ENCODE measurements at places on chromosomes 3 and 15. TPM values are rescaled to one million over a fixed set of nuclear protein-coding genes. Genes with fewer than 3 reads are reported as not detected.

DNA sequence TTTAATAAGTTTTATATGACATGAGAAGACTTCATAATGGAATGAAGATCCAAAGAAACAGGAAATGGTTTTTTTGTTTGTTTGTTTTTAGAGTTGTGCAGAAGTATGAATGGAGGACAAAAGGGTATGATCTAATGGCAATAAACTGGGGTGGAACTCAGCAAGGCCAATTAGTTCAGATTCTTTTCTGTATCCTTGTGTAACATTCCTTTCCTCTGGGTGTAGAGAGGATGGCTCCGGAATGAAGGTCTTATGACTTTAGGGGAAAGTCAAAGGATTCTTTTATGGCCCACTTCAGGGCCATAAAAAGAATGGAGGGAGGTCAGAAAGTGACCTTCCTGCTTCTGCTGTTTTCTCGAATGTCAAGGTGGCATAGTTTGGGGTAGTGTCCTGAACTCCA lies 152.6 kb downstream of the DPH6 start:
- DNase-seq, result no peak

DNA sequence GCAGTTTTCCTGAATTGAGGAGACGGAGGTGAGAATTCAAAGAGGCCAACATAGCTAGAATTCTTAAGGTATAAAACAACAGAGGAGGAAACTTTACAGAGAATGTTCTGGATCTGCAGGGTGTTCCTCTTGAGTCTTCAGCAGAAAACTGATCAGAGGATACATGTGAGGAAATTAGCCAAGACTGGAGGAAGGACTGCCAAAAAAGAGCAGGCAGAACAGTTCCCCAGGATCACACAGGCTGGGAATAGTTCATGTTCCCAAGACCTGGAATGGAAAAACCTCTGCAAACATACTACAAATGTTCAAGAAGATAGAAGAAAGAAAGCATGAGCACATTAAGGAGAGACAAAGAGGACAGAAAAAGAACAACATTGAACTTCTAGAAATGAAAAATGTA lies 7.5 kb downstream of the SLC49A4 start:
- DNase-seq, result no peak

DNA sequence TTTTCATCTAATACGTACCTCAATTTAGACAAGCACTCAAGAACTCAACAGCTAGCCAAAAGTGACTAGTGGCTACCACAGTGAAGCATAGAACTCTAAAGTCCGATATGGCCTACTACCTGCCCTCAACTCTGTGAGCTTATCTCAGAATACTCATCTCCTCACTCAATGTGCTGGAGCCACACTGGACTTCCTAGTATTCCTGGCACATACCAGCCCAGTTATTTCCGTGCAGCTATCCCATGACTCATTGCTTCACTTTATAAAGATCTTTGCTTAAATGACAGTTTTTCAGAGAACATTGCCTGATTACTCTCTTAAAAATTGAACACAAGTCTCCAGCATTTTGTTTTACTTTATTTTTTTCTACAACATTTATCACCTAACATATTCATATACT lies 524.7 kb downstream of the PYDC2 start:
- no peak for DNase-seq

DNA sequence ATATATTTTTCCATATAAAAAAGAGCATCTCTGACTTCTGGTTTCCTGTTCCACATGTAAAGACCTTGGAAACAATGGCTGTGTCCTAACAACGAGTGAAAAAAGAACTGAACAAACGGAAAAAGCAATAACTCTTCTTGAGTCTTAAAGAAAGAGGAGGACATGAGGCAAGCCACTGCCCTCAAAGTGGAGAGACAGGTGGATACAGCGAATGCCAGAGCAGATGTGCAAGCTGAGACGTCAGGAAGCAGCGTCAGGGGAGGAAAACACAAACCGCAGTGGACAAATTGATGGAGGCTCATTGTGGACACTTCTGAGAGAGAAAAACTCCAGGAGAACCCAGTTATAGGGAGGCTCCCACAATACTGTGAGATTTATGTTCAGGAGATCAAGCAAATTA lies 208.0 kb upstream of the MME start:
- no peak for DNase-seq

GRCh38 chr3:172201136-172201869 lies 161.9 kb downstream of the FNDC3B start:
- peak; percentile 74 for DNase-seq

- no peak for DNase-seq
These were observed 370.3 kb upstream of the TPM1 start for GRCh38 chr15:62672268-62672667.

DNA sequence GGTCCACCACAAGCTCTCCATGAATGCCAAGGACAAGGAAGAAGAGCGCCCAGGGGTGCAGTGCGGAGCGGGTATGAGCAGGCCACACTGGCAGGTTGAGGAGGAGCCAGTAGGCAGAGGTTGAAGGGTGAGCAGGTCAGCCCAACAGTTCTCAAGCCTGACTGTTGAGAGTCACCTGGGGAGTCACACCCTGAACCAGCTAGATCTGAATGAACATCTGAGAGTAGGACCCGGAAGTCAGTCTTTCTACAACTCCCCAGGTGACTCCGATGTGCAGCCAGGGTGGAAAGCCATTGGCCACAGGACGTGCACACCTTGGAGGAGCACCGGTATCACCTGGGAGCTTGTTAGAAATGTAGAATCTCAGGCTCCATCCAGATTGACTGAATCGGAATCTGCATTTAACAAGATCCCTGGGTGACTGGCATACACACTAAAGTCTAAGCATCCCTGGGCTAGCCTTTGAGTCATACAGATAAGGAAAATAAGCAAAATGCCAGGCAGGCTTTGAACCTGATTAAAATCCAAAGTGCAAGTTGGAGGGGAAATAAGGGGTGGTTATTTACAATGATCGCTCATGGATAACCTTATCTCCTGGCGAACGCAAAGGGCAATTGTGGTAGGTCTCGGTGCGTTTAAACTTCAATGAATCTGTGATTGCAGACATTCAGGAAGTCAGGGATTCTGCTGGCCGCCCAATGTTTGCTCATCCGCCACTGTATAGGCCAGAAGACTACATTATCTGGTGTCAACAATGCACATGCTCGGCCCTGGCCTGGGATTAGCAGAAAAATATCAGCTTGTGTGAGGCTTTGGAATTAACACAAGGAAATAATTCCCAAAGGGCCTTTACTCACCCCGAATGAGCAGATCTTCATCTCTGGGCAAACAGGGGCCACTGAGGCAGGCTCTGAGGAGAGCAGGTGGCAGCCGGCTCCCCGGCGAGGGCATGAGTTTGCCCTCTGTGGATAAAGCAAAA lies 11.7 kb upstream of the LYZL4 start:
- no peak for DNase-seq

- DNase-seq, result no peak
These were observed 4.7 kb upstream of the CLDN1 start for GRCh38 chr3:190326930-190327329.

DNA sequence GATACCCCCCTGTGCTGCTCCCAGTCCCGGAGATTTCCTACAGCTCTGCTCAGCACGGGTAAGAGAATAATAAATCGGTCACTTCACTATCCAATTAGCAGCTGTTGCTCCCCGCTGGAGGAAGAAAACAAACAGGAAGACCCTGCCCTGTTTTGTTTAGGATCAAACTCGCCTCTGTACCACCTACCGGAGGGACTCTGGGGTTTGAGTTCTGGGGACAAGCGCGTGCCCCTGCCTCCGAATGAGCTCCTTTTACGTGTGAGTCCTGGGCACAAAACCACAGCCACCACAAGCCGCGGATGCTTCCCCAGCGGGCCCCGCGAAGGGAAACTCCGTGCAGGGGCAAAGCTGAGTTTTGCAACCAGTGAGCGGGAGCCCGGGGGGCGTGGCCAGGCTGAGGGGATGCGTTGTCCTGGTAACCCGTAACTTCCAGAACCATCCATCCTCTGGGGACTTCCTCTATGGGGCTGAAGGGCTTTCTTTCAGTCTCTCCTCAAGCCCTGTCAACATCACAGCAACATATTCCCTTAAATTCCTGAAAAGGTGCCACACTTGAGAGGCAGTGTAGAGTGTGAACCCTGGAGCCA lies 315.7 kb upstream of the PROK2 start:
- peak; percentile 85 for DNase-seq

DNA sequence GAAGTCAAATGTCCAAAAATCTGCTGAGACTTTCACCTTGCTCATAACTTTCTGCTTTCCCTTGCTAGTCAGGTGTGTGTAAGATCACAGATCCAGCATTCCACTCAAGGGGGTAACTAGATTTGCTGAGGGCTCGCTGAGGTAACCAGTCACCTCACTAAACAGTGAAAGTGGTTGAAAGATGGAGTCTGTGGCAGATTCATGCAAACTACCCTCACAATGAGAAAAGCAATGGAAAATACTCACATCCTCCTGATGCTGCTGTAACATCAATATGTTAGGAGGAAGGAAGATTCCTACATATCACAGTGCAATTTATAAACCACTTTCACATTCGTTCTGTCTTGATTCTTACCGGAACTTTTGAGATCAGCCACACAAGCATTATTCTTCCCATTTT lies 174.3 kb upstream of the BCL6 start:
- DNase-seq, result no peak

- peak; percentile 60 for DNase-seq
These were observed 51.9 kb upstream of the MUC13 start for GRCh38 chr3:124986192-124987143.

DNA sequence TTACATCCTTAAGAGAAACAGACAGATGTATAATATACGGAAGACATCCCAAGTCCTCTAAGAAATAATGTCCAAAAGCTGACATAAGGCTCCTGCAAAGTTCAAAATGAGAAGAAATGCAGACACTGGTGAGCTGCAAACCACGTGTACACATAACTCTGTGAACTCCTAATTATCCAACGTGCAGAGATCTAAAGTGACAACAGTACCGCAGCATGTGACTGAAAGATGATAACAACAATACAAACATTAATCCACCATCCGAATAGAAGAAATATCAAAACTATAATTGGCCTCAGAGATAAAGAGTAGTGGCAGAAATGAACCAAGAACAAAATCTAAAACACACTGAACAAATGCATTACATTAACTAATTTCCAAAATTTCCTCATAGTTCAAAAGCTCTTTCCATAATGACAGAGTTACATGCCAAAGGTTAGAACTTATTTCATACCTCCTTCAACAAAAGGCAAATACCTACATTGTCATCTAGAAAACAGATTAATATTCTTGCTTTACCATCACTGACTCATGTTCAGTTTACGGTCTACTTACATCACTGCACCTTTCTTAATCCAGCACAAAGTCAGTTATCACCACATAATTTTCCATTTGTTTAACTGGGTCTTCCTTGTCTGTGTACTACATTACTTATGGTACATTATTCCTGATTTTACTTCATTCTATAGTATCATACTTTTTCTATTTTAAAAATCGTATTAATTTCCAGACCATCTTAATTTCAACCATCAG lies 2.2 kb downstream of the PDCD10 start:
- no peak for DNase-seq

- DNase-seq, result no peak
These were observed 74.1 kb upstream of the IQSEC1 start for GRCh38 chr3:13147344-13147743.

DNA sequence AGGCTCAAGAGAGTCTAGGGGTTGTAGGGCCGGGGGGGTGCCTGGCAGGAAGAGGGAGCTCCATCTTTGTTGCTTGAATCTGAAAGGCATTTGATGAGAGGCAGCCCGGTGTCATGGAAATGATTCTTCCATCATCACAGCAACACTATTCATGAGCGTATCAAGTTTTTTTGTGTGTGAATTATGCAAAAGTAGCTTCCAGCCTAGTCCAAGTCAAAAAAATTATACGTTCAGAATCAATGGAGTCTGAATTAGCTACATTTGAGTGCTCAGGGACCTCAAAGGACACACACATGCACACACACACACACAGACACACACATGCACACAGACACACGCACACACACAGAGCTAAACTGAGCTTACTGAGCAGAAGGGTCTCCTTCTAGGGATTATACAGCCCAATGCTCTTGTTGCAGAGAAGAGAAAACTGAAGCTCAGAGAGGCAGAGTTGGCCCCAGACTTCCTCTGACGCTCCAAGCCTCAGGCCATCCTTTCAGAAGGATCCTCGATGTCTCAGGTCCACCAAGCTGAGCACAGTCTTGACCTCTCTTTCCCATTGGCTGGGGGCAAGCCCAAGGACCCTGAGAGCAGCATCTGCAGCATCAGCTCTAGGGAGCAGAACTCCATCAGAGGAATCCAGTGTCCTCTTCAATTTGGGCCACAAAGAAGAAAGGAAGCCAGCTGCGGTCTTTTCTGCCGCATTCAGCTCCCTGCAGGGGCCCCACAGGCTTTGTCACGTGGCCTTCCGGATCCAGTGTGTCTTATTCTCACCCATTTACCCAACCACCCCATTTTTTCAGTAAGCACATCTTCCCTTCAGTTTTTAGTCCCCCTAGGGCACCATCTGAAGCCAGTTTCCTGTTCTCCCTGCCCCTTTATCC lies 228.0 kb downstream of the UACA start:
- peak; percentile 41 for DNase-seq

GRCh38 chr3:52217409-52217805 lies 8.0 kb downstream of the TLR9 start:
- no peak for DNase-seq

- DNase-seq, result no peak
These were observed 123.7 kb upstream of the CHRM5 start for GRCh38 chr15:33844597-33844996.

DNA sequence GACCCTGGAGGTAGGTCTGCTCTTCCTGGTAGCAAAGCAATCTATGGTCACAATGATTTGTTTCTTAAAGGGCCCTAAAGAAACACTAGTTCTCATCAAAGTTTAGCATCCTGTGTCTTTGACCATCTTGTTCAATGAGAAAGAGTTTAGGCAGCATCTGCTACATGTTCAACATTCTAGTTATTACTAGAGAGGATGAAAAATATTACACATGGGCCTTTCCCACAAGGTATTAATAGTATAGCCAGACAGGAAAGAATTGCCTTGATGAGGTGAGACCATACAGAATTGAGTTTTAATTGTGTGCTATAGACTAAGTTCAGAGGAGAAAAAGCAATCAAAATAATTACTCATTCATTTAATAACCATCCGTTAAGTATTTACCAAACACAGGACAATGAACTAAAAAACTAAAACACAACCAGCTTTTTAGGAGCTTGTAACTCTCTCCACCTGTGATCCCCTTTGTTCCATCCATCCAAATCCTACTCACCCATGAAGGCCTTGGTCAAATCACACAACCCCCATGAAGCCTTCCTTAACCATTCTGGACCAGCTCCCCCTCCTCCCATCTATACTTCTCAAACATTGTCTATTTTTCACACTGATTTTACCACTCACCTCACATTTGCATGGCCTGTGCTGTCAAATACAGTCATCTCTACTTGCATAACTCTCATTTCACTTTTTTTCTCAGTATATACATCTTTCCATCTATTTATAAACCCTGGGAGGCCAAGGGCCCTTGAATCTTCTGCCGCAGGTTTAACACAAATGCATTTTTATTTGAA lies 122.9 kb downstream of the RORA start:
- no peak for DNase-seq

GRCh38 chr15:43893956-43894355 lies 67.2 kb downstream of the WDR76 start:
- DNase-seq, result no peak

The GOLGA8T gene
- total RNA-seq, result not detected

The PXK gene
- total RNA-seq, result 29.5 TPM

The RBPMS2 gene
- 4.4 TPM for total RNA-seq

The SETMAR gene
- total RNA-seq, result 12.0 TPM

The MAGEL2 gene
- 4.5 TPM for total RNA-seq

The TIGIT gene
- not detected for total RNA-seq

The CAMP gene
- not detected for total RNA-seq

The FLNB gene
- total RNA-seq, result 707 TPM

The KIAA1143 gene
- total RNA-seq, result 9.7 TPM

The BOC gene
- total RNA-seq, result 22.5 TPM

The ATXN7 gene
- 45.4 TPM for total RNA-seq
